ENCODE measurements at places on chromosomes 5 and 9.

DNA sequence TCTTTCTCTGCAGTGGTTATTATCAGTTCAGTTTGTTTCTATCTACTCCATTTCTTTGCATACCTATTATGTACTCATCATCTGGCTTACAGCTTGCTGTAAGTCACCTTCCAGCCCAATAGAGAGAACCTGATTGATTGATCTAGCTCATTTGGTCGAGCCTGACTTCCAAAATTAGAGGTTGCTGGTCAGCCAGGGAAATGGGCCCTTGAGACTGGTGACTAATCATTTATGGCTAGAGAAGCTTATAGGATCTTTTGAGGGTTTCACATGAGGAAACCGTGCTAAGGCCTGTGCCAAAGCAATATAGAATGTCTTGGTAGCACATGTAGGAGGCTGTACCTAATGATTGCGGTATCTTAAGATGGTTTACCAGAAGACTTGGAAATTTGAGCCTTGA, 5.8 kb downstream of the SREK1 start:
- DNase-seq = no peak

- no peak for DNase-seq
These were observed 104.2 kb upstream of the ELL2 start for GRCh38 chr5:96065685-96066385.

GRCh38 chr5:91983869-91984268, 600.8 kb upstream of the ARRDC3 start:
- DNase-seq = no peak

DNA sequence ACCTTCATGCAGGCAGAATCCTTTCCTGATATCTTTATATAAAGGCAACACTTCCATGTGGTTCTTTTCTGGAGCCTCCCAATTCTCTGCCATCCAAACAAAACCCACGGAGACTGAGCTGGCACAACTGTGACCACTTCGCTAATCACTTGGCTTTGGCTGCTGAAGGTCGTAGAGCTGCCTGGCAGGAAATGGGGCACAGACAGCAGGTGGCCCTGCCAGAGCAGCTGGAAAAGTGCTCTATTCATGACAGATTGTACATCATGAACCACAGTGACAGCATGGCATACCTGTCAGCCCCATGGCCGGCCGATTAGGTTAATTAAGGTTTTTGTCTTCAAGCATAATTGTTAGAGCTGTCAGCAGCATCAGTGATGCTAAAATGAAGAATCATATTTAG, 141.9 kb upstream of the ANKRD55 start:
- DNase-seq = no peak

GRCh38 chr5:73642344-73642743, 16.3 kb downstream of the ARHGEF28 start:
- no peak for DNase-seq

GRCh38 chr5:34555699-34556508, 100.2 kb upstream of the RAI14 start:
- DNase-seq = peak; percentile 28

DNA sequence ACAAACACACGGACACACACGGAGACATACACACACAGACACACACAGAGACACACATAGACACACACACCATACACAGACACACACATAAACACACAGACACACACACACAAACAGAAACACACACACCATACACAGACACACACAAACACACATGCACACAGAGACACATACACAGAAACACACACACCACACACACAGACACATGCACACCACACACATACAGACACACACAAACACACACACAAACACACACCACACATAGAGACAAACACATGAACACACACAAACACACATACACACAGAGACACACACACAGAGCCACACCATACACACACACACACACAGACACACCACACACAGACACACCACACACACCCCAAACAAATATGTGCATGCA, 152.7 kb upstream of the FOXD4L5 start:
- DNase-seq = no peak

GRCh38 chr9:36423206-36423605, 23.1 kb upstream of the RNF38 start:
- no peak for DNase-seq

- no peak for DNase-seq
These were observed 533.8 kb upstream of the CYLC2 start for GRCh38 chr9:102461156-102461819.

DNA sequence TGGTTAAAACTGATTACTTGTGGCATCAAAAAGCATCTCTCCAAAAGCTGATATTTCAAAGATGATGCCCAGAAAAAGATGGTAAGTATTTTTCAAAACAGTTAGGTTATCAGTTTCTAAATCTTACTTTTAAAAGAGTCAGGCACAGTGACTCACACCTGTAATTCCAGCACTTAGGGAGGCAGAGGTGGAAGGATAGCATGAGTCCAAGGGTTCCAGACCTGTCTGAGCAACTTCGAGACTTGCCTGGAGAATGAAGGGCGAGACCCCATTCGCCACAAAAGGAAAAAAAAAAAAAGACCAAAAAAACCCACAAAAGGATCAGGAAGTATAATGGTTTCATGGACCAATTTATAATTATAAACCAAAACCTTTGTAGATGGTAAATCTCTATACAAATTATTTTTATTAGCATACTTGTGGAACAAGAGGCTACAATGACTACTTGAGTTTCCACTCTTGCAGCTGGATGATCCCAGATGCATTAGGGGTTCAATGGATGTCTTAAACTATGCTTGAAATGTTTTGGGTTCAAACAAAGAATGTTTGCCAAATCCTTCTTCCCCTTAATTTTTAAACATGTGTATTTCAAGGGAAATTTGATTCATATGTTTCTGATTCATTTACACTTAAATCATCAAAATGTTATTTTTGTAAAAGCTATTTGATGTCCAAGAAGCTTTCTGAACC, 96.1 kb downstream of the ADAMTSL1 start:
- DNase-seq = peak; percentile 16

- no peak for DNase-seq
These were observed 166.9 kb upstream of the ZNF608 start for GRCh38 chr5:124913329-124913653.

DNA sequence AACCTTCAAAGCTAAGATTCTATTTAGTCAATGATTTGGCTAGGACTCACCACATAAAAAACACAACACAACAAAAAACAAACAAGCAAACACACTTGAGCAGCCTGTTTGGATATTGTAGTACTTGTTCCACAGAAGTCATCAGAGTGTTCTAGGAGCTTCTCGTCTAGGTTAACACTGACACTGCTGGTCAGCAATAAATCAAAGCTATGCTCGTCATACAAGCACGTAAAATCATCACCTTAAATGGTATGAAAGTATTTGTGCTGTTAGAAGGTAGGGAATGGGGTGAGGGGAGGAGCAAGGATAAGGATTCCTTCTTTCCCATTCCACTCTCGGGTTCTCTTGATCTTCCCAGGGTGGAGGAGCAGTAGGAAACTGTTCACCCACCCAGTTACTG, 88.0 kb downstream of the ARL15 start:
- DNase-seq = no peak

DNA sequence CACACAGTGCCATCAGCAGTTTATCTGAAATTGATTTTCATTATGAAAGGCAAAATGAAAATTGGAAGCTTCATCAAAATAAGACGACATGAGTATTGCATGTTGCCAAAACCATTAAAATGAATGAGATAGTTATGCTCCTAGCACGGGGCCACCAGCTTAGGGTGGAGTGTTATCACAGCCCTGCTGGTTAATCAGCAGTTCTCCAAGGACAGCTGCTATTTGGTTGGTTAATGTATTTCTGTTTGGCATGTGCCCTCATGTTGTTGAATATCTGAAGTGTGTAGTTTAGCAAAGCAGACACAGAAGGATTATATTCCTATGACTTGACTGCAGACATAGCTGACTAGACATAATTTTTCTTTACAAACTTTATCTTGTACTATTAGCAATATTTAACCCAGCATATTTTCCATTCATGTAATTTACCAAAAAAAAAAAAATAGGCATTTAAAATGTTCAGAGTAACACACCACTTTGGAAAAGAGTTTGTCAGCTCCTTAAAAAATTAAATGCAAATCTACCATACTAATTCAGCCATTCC, 98.6 kb upstream of the PIK3R1 start:
- DNase-seq = no peak

DNA sequence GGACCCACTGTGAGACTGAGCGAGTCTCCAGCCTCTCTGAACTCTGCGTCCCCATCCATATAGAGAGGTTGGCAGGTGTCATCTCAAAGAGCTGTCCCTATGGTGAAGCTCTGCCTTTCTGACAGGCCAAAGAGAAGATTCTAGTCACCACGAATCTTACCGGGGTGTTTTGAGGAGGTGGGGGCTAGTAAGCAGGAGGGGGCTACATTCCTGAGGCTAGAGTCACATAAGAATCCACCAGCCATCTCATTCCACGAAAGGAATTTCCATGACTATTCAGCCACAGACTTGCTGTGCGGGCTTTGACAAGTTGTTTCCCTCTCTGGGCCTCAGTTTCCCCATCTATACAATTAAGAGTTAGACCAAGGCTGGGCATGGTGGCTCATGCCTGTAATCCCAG, 16.3 kb downstream of the PDGFRB start:
- no peak for DNase-seq

GRCh38 chr5:38193015-38193581, 65.3 kb upstream of the EGFLAM start:
- DNase-seq = peak; percentile 22

GRCh38 chr9:113503131-113503541, 39.6 kb downstream of the RGS3 start:
- DNase-seq = no peak

- no peak for DNase-seq
These were observed 6.1 kb downstream of the FLT4 start for GRCh38 chr5:180643191-180643851.

- DNase-seq = no peak
These were observed 342.6 kb upstream of the CDH6 start for GRCh38 chr5:30850866-30851265.

DNA sequence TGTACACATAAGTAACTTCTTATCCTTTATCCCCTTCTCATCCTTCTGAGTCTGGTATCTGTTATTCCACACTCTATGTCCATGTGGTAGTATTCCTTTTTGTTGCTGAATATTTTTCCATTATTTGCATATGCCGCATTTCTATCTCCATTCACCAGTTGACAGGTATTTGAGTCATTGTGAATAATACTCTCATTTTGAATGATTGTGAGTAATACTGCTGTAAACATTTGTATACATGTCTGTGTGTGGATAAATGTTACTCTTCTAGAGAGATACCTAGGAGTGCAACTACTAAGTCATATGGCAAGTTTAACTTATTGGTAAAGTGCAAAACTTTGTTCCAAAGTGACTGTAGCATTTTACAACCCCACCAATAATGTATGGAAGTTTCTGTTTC, 15.6 kb downstream of the RIC1 start:
- DNase-seq = no peak

- no peak for DNase-seq
These were observed 92.9 kb downstream of the RXRA start for GRCh38 chr9:134419000-134419683.

GRCh38 chr5:122591828-122592227, 183.1 kb upstream of the SNX2 start:
- DNase-seq = no peak

GRCh38 chr9:127832248-127832647, 22.2 kb downstream of the ENG start:
- no peak for DNase-seq

DNA sequence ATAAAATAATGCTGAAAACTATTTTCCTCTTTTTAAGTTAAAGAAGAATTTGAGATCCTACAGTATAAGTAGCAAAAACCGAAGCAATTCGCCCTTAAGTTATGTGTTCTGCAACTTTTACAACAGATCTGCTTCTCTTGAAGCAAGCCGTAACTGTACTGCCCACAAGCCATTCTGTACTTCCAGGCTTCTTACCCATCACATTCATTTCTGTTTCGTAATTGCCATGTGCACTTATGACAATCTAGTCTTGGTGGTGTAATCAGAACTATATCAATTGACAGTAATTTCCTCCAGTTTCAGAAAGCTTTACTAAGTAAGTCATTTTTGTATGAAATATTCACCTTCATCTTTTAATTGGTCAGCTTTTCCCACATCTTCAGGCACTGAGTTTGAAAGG, 13.8 kb downstream of the SGTB start:
- DNase-seq = no peak

DNA sequence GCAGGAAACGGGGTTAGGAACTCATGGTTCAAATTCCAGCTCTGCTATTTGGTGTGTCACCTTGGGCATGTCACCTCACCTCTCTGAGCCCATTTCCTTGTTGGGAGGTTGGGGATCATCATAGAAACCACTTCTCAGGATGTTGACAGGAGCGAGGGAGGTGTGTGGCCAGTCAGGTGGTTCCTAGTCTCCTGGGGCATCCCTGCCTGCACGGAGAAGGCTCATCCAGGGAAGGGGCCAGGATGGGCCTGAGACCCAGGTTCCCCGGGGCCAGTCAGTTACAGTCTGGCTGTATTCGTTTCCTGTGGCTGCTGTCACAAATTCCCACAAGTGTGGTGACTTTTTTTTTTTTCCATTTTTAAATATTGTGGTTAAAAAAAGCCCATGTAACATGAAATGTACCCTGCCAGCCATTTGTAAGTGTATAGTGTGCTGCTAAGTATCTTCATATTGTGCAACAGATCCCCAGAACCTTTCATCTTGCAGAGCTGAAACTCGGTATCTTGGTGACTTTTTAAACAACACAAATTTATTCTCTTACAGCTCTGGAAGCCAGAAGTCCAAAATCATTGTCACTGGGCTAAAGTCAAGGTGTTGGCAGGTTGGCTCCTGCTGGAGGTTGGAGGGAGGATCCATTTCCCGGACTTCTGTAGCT, 78.7 kb upstream of the UNC5A start:
- no peak for DNase-seq

- no peak for DNase-seq
These were observed 9.9 kb upstream of the HMCN2 start for GRCh38 chr9:130255631-130256134.

- DNase-seq = no peak
These were observed 33.0 kb downstream of the GOLGA2 start for GRCh38 chr9:128242828-128243214.

GRCh38 chr5:137828180-137828579, 39.5 kb upstream of the MYOT start:
- DNase-seq = no peak

- peak; percentile 55 for DNase-seq
These were observed 923 bp upstream of the ZBTB5 start for GRCh38 chr9:37466037-37466709.

GRCh38 chr5:36878392-36879082, 2.0 kb downstream of the NIPBL start:
- DNase-seq = peak; percentile 22

GRCh38 chr9:2127486-2127885, 112.3 kb downstream of the SMARCA2 start:
- DNase-seq = no peak

All from DMS79 (cell line).